Iris pigment epithelial cell (primary cell): ENCODE measurements at places on chromosomes 1 and 21.

DNA sequence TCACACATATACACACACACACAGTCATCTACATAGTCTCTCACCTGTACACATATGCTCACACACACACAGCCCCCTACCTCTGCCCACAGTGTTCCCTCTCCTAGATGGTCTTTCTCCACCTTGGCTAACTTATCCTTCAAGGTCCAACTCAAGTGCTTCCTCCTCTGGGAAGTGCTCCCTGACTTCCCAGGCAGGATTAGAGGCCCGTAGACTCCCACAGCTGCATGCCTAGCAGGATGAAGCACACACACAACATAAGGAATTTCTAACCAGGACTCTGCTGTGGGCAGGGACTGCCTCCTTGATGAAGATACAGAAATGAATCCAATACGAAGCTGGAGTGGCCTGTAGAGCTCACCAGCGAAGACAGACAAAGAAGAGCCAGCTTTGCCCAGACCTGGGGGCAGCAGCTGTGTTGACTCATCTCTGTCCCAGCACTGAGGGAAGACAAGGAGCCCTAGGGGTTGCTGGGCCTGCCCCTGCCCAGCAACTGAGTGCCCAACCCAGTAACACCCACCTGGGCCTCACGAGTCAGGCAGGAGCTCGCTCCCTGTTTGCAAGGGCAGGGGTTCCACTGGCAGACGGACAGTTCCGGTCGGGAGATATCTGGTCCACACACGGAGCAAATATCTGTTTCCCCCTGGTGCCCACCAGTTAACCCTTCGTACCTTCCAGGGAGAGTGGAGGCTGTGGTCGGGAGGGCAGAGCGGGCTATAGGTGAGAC is 100.8 kb downstream of the DMRTB1 start:
- DNase-seq: no peak

GRCh38 chr21:19508844-19509243 is 1105.3 kb upstream of the TMPRSS15 start:
- DNase-seq: no peak

GRCh38 chr1:53657891-53658396 is 81.0 kb downstream of the GLIS1 start:
- DNase-seq: no peak

DNA sequence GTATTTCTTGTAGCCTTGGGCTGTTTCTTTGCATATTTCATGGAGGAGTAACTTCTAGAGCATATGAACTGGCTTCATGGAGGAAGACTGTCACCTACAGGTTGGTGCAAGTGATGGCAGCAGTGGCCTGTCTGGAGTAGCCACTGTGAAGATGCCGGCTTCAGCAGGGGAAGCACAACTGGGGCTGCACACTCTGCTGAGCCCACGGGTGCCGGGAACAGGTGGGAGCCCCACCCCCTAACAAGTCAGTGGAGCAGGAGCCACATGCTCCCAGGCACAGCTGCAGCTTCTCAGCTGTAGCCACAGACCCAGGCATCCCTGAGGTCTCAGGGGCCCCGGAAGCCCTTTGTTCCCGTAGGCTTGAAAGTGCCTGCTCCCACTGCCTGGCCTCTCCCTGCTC is 43.2 kb upstream of the C1orf185 start:
- peak; percentile 35 for DNase-seq

DNA sequence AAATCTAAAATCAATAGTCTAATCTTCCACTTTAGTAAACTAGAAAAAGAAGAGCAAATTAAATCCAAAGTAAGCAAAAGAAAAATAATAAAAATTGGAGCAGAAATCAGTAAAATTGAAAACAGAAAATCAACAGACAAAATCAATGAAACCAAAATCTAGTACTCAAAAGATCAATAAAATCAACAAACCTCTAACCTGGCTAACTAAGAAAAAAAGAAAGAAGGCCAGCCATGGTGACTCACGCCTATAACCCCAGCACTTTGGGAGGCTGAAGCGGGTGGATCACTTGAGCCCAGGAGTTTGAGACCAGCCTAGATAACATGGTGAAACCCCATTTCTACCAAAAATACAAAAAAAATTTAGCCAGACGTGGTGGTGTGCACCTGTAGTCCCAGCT is 22.8 kb downstream of the PDIK1L start:
- DNase-seq: no peak

DNA sequence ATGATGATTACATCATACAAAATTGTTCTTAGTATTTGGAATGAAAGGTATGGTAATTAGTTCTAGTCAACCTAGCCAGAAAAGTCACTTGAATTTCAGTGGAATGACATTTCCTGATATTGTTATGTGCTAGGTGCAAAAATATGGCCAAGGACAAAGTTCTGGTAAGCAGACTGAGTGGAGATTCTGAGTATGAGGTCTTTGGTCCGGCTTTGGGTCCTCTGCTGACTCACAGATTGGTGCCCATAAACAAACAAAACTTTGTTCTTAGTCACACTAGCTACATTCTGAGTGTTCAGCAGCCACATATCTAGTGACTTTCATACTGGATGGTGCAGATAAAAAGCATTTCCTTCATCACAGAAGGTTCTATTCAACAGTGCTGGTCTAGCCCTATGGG is 206.1 kb downstream of the ZNF648 start:
- no peak for DNase-seq

DNA sequence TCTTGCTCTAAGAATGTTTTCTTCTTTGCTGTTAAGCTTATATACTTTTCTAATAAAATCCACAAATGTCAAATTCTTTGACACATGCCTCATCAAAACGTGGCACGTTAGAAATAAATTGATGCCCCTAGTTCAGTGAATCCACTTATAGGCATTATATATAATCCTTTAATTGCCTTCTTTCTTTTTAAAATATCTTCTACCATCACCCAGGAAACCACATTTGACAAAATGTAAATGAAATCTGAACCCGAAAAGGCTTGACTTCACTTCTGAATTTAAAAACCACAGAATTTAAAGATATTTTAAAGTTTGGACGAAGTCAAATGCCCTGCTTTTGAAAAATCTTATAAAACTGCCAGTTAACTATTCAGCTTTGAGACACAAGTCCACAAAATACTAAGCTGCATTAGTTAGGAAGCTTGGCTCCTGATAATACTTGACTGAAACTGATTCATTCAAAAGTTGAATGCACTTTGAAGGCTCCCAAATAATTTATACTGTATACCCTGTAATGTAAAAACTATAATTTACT is 22.4 kb upstream of the KIFAP3 start:
- no peak for DNase-seq
